ENCODE measurements at places on chromosomes 12 and 14. TPM values are rescaled to one million over a fixed set of nuclear protein-coding genes. Genes with fewer than 3 reads are reported as not detected.

OR11H12 gene
- not detected for total RNA-seq

TAS2R7 gene
- not detected for total RNA-seq

TC2N gene
- total RNA-seq = 0.26 TPM

SLC38A2 gene
- 1,357 TPM for total RNA-seq

TMPO gene
- total RNA-seq = 37.8 TPM

KRT77 gene
- total RNA-seq = not detected

CD27 gene
- total RNA-seq = 0.17 TPM

RNASE7 gene
- not detected for total RNA-seq

All from fibroblast of lung (primary cell).